ENCODE measurements at places on chromosomes 12 and 14. TPM values are rescaled to one million over a fixed set of nuclear protein-coding genes. Genes with fewer than 3 reads are reported as not detected.

The ANG gene
- total RNA-seq: 0.49 TPM

The DENND5B gene
- 22.4 TPM for total RNA-seq

The SIX4 gene
- total RNA-seq: 45.1 TPM

GRCh38 chr12:49763006-49763591 lies 21.7 kb downstream of the TMBIM6 start:
- no peak overlapping the region for H3K4me3 ChIP-seq
- H3K4me1 ChIP-seq: no peaks in the 10 kb centered on the region
- H3K36me3 ChIP-seq: peaks cover 68% of the 10 kb centered on the region
- peak; percentile 79 for DNase-seq
- no peak overlapping the region for H3K27ac ChIP-seq

The NGB gene
- total RNA-seq: not detected

GRCh38 chr12:9404469-9405260 lies 196.5 kb upstream of the PZP start:
- H3K4me1 ChIP-seq: no peaks in the 10 kb centered on the region
- no peaks in the 10 kb centered on the region for H3K27me3 ChIP-seq

The TMEM116 gene
- 8.8 TPM for total RNA-seq

DNA sequence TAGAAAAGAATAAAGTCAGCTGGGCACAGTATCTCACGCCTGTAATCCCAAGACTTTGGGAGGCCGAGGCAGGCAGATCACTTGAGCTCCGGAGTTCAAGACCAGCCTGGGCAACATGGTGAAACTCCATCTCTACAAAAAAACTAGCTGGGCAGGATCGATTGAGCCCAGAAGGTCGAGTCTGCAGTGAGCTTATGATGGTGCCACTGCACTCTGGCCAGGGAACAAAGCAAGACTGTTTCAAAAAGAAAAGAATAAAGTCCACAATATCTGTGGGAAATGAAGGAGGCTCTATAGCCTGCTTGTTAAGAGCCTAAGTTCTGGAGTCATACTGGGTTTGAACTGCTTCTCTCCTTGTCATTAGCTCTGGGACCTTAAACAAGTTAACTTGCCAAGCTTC lies 7.9 kb downstream of the MAPK1IP1L start:
- H3K36me3 ChIP-seq: peaks cover 71% of the 10 kb centered on the region
- H3K4me3 ChIP-seq: no peak overlapping the region
- no peak for DNase-seq
- no peak overlapping the region for H3K27ac ChIP-seq

DNA sequence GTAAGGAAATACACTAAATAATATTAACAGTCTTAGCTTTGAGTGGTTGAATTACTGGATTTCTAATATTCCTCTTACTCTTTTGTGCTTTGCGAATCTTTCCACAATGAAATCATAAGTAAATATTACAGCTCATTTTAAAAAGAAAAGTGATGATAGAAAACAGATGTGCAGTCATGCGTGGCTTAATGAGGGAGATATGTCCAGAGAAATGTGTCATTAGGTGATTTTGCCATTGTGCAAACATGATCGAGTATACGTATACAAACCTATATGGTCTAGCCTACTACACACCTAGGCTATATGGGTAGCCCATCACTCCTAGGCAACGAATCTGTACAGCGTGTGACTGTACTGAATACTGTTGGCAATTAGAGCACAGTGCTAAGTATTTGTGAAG lies 59.3 kb downstream of the SLC15A5 start:
- H3K4me3 ChIP-seq: no peak overlapping the region
- no peak overlapping the region for H3K27ac ChIP-seq
- H3K4me1 ChIP-seq: no peaks in the 10 kb centered on the region

- H3K4me3 ChIP-seq: peak overlapping the region; percentile 49
- H3K4me1 ChIP-seq: peaks cover 10% of the 10 kb centered on the region
- peak; percentile 81 for DNase-seq
- no peak overlapping the region for H3K27ac ChIP-seq
- no peaks in the 10 kb centered on the region for H3K27me3 ChIP-seq
Measured at GRCh38 chr14:99360774-99361595, 89.0 kb upstream of the BCL11B start.

GRCh38 chr12:78316631-78317468 lies 486.2 kb downstream of the NAV3 start:
- no peaks in the 10 kb centered on the region for H3K27me3 ChIP-seq
- no peak overlapping the region for H3K4me3 ChIP-seq
- no peaks in the 10 kb centered on the region for H3K4me1 ChIP-seq
- H3K36me3 ChIP-seq: no peaks in the 10 kb centered on the region
- no peak for DNase-seq

DNA sequence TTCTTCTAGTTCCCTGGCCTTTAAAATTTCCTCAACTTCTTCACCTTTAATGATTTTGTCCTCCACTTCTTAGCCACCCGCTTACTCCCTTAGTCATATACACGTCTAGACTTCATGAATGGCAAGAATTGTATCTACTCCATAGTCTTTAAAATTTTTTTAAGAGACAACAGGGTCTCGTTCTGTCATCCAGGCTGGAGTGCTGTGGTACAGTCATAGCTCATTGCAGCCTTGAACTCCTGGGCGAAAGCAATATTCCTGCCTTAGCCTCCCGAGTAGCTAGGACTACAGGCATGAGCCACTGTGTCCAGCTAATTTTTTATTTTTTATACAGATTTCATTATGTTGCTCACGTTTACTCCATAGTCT lies 47.9 kb downstream of the BBS10 start:
- peaks cover 37% of the 10 kb centered on the region for H3K4me1 ChIP-seq
- H3K36me3 ChIP-seq: no peaks in the 10 kb centered on the region

The AMDHD1 gene
- total RNA-seq: not detected

DNA sequence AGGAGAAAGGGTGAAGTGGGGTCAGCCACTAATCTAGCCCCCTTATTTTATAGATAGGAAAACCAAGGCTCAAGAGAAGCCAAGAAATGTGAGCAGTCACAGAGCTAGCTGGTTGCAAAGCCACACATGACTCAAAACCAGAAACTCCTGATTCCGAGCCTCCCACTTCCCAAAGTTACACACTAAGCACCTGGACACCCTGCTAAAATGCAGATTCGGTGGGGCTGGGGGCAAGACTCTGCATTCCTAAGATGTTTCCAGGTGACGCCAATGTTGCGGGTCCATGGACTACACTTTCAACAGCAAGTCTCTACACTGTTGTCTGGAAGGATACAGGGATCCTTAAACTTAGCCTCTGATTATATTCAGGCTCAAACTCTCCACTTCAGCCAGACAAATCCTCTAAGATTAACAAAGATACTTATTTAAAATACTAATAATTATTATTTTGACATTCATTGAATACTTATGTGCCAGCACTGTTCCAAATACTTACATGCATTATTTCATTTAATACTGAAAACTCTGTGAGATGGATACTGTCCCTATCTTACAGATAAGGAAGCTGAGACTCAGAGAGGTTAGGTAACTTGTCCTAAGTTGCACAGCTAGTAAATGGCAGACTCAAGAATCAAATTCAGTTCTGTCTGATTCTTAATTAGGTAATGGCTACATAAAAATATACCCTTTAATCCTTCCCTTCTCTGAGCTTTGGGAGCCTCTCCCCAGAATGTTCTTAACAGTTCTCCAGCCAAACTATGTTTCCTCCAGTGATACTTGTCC lies 81.4 kb downstream of the CRACR2A start:
- no peak overlapping the region for H3K4me3 ChIP-seq
- no peak overlapping the region for H3K27ac ChIP-seq
- no peaks in the 10 kb centered on the region for H3K4me1 ChIP-seq
- no peaks in the 10 kb centered on the region for H3K27me3 ChIP-seq
- H3K36me3 ChIP-seq: no peaks in the 10 kb centered on the region
- DNase-seq: no peak

- 0 out of 2 replicates have a peak, but pooled peaks cover 5% of the 10 kb centered on the region for H3K27me3 ChIP-seq
- H3K36me3 ChIP-seq: no peaks in the 10 kb centered on the region
- no peaks in the 10 kb centered on the region for H3K4me1 ChIP-seq
- H3K27ac ChIP-seq: no peak overlapping the region
Measured at GRCh38 chr14:37168721-37169120, 3.7 kb downstream of the SLC25A21 start.

DNA sequence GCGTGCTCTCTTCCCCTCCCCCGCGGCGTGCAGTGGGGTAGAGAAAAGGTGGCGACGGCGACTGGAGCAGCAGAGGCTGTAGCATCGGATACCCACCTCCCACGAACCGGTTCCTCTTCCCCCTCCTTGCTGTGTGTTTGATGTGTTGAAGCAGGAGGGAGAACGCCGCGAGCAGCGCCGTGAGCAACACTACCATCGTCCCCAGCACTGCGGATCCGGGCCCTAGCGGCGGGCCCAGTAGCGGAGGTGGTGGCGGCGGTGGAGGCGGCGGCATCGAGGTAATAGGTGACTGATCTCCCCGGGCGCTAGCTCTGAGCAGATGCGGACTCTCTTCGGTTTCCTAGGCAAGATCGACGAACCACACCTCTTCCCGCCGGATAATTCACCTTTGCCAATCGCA lies 132.9 kb upstream of the AEBP2 start:
- no peak overlapping the region for H3K4me3 ChIP-seq
- no peaks in the 10 kb centered on the region for H3K27me3 ChIP-seq
- DNase-seq: no peak
- no peak overlapping the region for H3K27ac ChIP-seq
- H3K4me1 ChIP-seq: no peaks in the 10 kb centered on the region

GRCh38 chr12:120287491-120287890 lies 4.2 kb downstream of the RNU4-2 start:
- H3K27ac ChIP-seq: no peak overlapping the region
- H3K4me1 ChIP-seq: peaks cover 6% of the 10 kb centered on the region
- peaks cover 3% of the 10 kb centered on the region for H3K27me3 ChIP-seq
- H3K36me3 ChIP-seq: no peaks in the 10 kb centered on the region
- DNase-seq: no peak

DNA sequence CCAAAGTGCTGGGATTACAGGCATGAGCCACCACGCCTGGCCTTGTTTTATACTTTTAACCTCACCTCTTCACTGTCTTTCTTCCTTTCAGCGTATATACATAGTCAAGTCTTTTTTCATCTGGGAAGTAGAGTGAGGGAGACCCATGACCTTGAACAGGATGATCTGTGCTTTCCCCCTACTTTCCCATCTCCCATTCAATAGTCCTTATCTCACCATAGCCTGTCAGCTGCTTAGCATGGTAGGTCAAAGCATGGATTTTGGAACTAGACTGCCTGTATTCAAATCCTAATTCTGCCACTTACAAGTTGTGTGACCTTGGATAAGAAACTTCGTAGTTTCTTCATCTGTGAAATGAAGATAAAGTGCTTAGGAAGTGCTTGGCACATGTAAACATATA lies 96.4 kb upstream of the MON2 start:
- H3K4me1 ChIP-seq: no peaks in the 10 kb centered on the region
- H3K27me3 ChIP-seq: no peaks in the 10 kb centered on the region
- peaks cover 10% of the 10 kb centered on the region for H3K36me3 ChIP-seq
- H3K4me3 ChIP-seq: no peak overlapping the region

- no peak overlapping the region for H3K27ac ChIP-seq
- peak; percentile 70 for DNase-seq
- H3K36me3 ChIP-seq: no peaks in the 10 kb centered on the region
- no peak overlapping the region for H3K4me3 ChIP-seq
- H3K27me3 ChIP-seq: no peaks in the 10 kb centered on the region
- H3K4me1 ChIP-seq: peaks cover 26% of the 10 kb centered on the region
Measured at GRCh38 chr12:14995583-14996425, 23.0 kb downstream of the PDE6H start.

DNA sequence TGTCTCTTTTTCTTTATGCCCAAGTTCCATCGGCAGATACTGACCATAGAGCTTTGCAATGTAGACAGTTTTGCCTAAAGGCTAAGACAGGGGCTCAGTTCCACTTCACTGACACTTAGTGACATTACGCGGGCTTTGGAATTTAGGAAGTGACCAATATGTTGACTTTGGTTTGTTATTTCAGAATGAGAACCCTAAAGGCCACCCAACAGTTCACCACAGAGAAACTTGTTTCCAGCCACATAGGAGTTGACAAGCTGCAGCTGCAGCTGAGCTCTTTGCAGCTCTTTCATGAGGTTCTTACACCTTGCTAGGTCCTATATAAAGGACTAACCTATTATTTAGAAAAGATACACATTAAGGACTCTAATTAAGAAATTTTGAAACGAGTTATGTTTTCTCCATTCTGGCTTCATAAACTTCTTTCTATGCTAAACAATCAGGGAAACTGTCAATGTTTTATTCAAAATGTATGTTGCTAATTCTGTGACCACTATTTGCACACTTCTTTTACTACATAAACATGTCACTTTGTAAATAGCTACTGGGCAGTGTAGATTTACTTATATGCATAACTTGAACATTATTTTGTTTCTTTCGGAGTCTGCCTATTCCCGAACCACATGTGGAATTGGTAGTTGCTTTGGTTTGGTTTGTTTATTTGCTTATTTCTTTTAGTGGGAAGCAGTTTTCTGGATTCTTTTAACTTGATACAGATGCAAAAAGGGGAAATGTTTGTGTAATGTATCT lies 18.5 kb upstream of the KLRD1 start:
- no peaks in the 10 kb centered on the region for H3K36me3 ChIP-seq
- H3K4me1 ChIP-seq: 0 out of 2 replicates have a peak, but pooled peaks cover 4% of the 10 kb centered on the region
- no peak overlapping the region for H3K4me3 ChIP-seq
- no peak for DNase-seq
- H3K27me3 ChIP-seq: no peaks in the 10 kb centered on the region

- no peaks in the 10 kb centered on the region for H3K27me3 ChIP-seq
- no peak overlapping the region for H3K4me3 ChIP-seq
- H3K27ac ChIP-seq: no peak overlapping the region
- H3K36me3 ChIP-seq: peaks cover 32% of the 10 kb centered on the region
- peaks cover 22% of the 10 kb centered on the region for H3K4me1 ChIP-seq
Measured at GRCh38 chr12:6843118-6843902, 2.6 kb downstream of the GNB3 start.

DNA sequence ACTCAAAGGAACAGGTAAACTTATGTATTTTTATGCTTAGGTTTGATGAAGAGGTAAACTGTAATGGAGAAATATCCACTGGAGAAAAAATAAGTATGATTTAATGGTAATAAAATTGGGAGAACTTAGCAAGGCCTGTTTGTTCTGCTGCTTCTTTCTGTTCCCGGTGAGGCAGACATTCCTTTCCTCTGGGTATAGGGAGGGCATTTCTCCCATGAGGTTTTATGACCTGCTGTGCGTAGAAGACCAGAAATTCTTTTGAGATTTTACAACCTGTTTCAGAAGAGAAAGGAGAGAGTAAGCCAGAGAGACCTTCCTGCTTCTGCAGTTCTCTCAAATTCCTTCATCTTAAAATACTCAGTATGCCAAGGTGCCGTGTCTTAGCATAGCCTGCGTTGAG lies 139.4 kb upstream of the RMST start:
- no peak for DNase-seq
- H3K4me3 ChIP-seq: no peak overlapping the region
- no peaks in the 10 kb centered on the region for H3K27me3 ChIP-seq
- H3K27ac ChIP-seq: no peak overlapping the region

The RPS6KL1 gene
- total RNA-seq: 1.8 TPM

The KRT5 gene
- not detected for total RNA-seq

DNA sequence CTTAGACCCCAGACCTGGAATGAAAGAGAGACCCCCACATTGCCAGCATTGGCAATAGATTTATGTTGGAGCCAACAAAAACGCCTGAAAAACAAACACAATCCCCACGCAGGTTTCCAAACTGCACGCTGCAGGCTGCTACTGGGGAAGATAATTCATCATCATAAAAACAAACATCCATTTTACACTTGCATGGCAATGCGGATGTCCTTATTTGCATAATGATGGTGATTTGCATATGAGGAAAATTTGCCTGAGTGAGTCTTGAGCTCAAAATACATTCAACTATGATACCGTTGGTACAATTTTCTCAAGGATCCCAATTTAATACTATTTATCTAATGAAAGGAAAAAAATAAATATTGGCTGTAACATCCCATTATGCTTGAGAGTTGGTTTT lies 33.6 kb upstream of the TMEM132D start:
- H3K27ac ChIP-seq: no peak overlapping the region
- no peak overlapping the region for H3K4me3 ChIP-seq
- no peaks in the 10 kb centered on the region for H3K27me3 ChIP-seq
- no peak for DNase-seq
- no peaks in the 10 kb centered on the region for H3K36me3 ChIP-seq
- no peaks in the 10 kb centered on the region for H3K4me1 ChIP-seq

All from SJCRH30 (cell line).